ENCODE measurements at places on chromosomes 1 and 21. TPM values are rescaled to one million over a fixed set of nuclear protein-coding genes. Genes with fewer than 3 reads are reported as not detected.

Gene SCP2
- total RNA-seq, result 70.4 TPM

Gene C8A
- total RNA-seq, result not detected

Gene CHRM3
- total RNA-seq, result not detected

Gene AADACL3
- total RNA-seq, result not detected

Gene CCDC190
- 0.28 TPM for total RNA-seq

Gene ATP1A4
- not detected for total RNA-seq

Gene DNAH14
- total RNA-seq, result 2.7 TPM

Gene S100A13
- 122 TPM for total RNA-seq

Gene AIRE
- total RNA-seq, result not detected

Gene CD84
- total RNA-seq, result not detected

Gene HHIPL2
- total RNA-seq, result not detected

Gene ADGRB2
- 2.2 TPM for total RNA-seq

Gene EPHA2
- total RNA-seq, result 24.0 TPM
